Esophagus muscularis mucosa (tissue), 4 donors: ENCODE measurements at places on chromosomes 2 and 18. TPM values are rescaled to one million over a fixed set of nuclear protein-coding genes. Genes with fewer than 3 reads are reported as not detected.

DNA sequence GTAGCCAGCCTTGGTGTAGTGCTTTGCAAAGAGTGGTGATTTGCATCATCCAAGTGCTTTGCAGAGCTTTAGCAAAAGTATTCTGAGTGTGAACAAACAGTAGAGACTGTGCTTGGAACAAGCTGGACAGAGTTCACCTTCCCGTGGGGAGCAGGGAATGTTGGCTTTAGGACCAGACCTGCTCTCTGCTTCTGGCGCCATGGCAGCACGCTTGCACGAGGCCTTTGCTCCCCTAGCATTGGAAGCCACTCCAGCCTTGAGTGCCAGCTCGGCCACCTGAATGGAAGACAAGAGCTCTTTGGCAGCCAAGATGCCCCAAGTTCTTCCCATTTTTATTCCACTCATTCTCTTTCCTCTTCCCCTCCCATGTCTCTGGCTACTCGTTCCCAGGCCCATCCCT, 250.8 kb upstream of the OSR1 start:
- DNase-seq = no peak

GRCh38 chr2:65443509-65444186, 11.2 kb upstream of the SPRED2 start:
- no peak for DNase-seq

DNA sequence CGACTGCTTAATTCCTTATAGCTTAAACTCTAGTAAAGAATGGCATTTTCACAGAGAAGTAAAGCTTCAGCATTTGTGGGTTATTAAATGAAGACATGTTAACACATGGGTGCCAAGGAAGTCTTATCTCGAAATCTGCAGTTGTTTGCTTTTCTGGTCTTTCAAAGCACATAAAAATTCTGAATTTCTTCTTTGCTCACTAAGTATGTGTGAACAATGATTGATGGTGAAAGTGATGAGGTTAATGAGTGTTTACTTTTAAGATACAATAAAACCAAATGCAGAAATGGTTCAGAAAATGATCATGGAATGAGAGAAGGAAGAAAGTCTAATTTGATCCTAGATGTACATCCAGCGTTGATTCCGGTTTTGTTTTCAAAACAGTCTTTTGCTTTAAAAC, 234.6 kb upstream of the RAB12 start:
- no peak for DNase-seq

DNA sequence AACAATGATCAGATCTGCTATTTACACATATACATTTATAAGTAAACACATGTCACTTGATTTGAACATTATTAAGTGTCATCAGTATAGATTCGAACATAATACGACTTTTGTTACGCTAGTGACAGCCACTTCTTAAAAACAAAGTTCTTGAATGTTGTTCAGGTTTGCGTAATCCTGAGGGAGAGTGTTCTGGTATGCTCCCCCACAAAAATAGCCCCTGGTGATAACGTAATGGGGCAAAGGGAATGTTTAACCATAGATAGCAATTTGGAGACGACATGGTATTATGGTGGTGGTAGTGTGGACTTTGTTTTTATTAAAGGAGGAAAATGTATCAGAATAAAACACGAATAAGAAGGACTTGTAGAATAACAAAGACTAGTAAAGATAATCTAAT, 90.6 kb downstream of the PLEKHM3 start:
- no peak for DNase-seq

DNA sequence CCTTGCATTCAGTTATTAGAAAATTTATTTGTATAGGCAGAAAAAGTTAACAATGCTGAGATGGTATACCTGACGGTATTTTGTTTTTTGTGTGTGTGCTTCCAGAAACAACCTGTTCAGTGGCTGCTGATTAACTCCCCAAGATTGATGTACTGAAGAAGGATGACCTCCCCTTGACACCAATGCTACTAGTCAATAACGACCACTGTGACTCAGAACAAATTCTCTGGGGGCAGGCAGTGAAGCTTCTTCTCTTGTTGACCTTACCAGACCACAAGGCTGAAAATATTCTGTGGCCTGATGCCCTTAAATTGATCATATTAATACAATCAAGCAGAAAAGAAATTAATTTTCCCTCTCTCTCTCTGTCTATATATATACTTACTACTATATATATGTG, 1182.9 kb upstream of the CRIM1 start:
- DNase-seq = no peak

GRCh38 chr2:231617059-231617926, 24.6 kb downstream of the TEX44 start:
- no peak for DNase-seq

- no peak for DNase-seq
Observed at GRCh38 chr18:43001821-43002220, 113.7 kb downstream of the RIT2 start.

- peak; percentile 53 for DNase-seq
Observed at GRCh38 chr2:200274116-200275075, 32.1 kb upstream of the SPATS2L start.

DNA sequence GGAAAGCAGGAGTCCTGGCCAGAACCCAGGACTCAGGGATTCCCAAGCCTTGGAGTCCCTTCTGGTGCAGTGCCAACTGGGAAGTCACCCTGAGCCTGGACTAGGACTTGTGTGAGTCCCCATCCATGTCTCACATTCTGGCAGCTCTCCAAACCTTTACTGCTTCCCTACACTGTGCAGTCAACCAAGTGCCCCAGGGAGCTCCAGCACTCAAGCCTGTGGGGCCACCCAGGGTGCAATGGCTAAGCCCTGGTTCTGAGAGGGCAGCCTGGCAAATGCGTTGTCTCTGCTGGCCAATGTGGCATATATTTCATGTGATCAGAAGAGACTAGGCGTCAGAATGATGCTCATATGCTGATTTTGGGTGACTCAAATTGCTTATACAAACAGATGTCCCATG, 223.4 kb downstream of the SP3 start:
- no peak for DNase-seq

DNA sequence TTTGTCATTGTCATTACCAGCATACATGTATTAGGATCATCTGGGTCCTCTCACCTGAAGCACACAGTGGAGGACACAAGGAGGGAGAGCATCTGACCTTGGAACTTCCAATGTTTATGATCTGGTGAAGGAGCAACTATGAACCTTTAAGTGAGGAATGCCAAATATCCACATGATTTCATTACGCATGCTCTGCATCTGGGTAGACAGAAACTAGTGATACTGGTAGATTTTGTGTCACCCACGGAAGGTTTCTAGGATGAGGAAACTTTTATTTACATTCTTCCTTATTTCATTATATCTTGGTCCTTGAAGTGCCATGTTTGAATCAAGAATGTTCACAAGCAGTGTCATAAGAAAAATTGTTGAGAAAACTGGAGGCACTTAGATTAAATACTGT, 32.1 kb downstream of the SPC25 start:
- DNase-seq = no peak

GRCh38 chr18:48296581-48296980, 112.6 kb downstream of the ZBTB7C start:
- DNase-seq = no peak

DNA sequence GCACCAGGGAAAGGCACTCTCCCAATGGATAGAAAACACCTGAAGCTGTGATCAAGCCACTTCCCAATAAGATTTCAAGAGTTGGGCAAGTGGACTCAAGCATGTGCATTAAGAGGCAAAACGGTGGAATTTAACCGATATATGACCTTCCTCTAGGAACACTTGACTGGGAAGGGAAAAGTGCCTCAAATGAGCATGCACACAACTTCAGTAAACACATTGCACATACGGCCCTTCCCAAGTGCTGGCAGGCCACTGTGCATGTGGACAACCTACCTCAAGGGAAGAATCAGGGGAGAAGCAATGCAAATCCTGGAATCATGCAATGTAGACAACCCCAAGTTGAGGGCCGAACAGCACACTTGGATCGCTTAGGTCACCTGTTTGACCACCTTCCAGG, 23.9 kb upstream of the SH3RF3 start:
- DNase-seq = no peak

- no peak for DNase-seq
Observed at GRCh38 chr2:160140471-160140870, 59.6 kb downstream of the ITGB6 start.

DNA sequence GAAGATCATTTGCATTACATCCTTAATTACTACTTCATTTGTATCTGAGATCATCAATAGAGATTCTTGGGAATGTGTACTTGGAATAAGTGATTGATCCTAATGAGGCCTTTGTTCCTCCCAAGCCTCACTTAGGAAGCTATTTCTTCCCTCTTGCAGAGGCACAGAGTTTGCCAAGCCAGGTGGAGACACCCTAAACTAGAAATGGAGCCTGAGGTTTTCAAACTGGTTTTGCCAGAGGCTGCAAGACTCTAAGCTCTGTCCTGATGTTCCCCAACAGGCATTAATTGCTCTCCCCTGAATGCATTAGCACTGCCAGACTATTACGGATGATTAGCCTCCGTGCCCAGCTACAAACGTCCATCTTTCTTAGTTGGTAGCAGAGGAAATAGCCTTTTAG, 125.2 kb upstream of the LGALSL start:
- no peak for DNase-seq

- DNase-seq = no peak
Observed at GRCh38 chr2:203711399-203711798, 5.0 kb downstream of the CD28 start.

- DNase-seq = no peak
Observed at GRCh38 chr2:217920879-217921603, 81.8 kb downstream of the TNS1 start.

- DNase-seq = no peak
Observed at GRCh38 chr18:69518989-69519388, 118.3 kb downstream of the DOK6 start.

DNA sequence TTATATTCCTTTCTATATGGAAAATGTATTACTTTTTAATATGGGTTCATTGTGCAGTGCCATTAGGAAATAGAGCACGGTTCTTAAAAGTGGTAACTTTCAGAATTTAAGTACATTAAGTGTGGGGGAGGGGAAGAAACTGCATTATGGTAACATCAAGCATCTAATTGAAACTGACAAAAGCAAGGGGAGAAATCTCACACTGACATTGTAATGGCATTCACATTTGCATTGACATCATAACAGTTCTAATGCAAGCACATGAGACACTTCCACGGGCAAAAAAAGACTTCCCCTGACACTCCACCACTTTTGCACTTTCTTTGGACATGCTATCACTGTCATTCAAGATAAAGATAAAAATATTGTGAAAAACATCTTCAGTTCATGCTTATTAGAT, 431.3 kb upstream of the SMIM21 start:
- no peak for DNase-seq

- DNase-seq = no peak
Observed at GRCh38 chr2:125397535-125398251, 1258.3 kb upstream of the GYPC start.

- no peak for DNase-seq
Observed at GRCh38 chr2:31735716-31736115, 155.0 kb upstream of the SRD5A2 start.

GRCh38 chr2:233199870-233200269, 51.6 kb upstream of the ATG16L1 start:
- no peak for DNase-seq

GRCh38 chr18:59957957-59958356, 58.2 kb downstream of the PMAIP1 start:
- DNase-seq = no peak

- DNase-seq = no peak
Observed at GRCh38 chr2:195318440-195319111, 338.4 kb upstream of the SLC39A10 start.

MERTK gene
- 20.7 TPM for total RNA-seq

SH3RF3 gene
- 9.6 TPM for total RNA-seq

MROH2A gene
- total RNA-seq = not detected

HOXD9 gene
- total RNA-seq = 0.98 TPM

MOB1A gene
- 105 TPM for total RNA-seq

ATP6V1C2 gene
- 0.17 TPM for total RNA-seq

FEV gene
- not detected for total RNA-seq

HOXD13 gene
- total RNA-seq = not detected

CGREF1 gene
- 0.50 TPM for total RNA-seq

EDAR gene
- not detected for total RNA-seq

CELF4 gene
- total RNA-seq = 1.7 TPM

AFG3L2 gene
- total RNA-seq = 39.8 TPM
